ENCODE measurements at places on chromosomes 13 and 19. TPM values are rescaled to one million over a fixed set of nuclear protein-coding genes. Genes with fewer than 3 reads are reported as not detected.

Gene MRPS31
- 16.3 TPM for total RNA-seq

Gene SLC10A2
- not detected for total RNA-seq

Gene EDDM13
- not detected for total RNA-seq

Gene ZNF700
- 11.5 TPM for total RNA-seq

Gene ANGPTL8
- total RNA-seq, result not detected

Gene IZUMO2
- total RNA-seq, result not detected

Gene COQ8B
- 159 TPM for total RNA-seq

Gene PPP1R13L
- 30.6 TPM for total RNA-seq

Gene CD209
- total RNA-seq, result not detected

Gene DAZAP1
- 97.4 TPM for total RNA-seq

Gene KLF1
- 3.5 TPM for total RNA-seq

All from Caki2 (cell line).